Stimulated activated CD4-positive, alpha-beta T cell treated with anti-CD3 and anti-CD28 coated beads, TNF-alpha, amount 100 ng/mL, for 4 hours (primary cell): ENCODE measurements at places on chromosomes 16 and 17.

DNA sequence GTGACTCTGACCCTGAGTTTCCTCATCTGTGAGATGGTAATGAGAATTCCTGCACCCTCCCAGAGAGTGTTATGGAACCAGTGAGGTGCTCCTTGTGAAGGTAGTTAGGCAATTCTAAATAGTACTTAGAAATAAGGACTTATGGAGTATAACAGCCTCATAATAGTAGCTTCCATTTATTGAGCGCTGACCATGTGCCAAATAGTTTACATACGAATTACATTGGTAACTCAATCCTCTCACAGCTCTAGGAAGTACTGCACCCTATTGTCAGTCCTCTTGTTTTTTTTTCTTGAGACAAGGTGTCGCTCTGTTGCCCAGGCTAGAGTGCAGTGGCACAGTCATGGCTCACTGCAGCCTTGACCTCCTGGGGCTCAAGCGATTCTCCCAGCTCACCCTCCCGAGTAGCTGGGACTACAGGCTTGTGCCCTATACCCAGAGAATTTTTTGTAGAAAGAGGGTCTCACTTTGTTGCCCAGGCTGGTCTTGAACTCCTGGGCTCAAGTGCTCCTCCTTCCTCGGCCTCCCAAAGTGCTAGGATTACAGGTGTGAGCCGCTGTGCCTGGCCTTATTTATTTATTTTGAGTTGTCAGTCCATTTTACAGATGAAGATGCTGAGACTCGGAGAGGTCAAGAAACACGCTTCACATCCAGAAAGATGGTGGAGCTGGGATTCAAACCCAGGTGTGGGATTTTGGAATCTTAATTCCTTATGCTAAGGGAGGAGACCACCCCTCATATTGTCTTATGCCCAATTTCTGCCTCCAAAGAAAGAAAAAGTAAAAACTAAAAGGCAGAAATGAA lies 2.9 kb downstream of the TNS4 start:
- DNase-seq, result no peak

GRCh38 chr17:83080579-83080857 lies 1.1 kb downstream of the METRNL start:
- DNase-seq, result no peak

GRCh38 chr16:9943121-9943520 lies 239.1 kb downstream of the GRIN2A start:
- DNase-seq, result no peak

DNA sequence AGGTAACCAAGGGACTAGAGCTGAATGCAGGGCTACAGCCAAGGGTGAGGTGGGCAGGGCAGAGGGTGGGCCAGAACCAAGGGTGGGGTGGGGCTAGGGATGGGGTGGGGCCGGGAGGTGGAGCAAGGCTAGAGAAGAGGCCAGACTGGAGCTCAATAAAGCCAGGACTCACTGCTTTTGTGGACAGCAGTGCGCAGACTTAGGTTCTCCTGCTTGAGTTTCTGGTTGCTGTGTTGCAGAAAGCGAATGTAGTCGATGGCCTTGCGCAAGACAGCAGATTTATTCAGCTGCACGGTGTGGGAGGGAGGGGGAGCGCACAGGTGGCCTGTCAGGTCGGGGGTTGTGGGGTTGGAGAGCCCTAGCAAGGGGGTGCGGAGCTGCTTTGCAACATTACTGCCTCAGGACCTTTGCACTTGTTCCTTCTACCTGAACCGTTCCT lies 18.7 kb downstream of the SREBF1 start:
- DNase-seq, result no peak

DNA sequence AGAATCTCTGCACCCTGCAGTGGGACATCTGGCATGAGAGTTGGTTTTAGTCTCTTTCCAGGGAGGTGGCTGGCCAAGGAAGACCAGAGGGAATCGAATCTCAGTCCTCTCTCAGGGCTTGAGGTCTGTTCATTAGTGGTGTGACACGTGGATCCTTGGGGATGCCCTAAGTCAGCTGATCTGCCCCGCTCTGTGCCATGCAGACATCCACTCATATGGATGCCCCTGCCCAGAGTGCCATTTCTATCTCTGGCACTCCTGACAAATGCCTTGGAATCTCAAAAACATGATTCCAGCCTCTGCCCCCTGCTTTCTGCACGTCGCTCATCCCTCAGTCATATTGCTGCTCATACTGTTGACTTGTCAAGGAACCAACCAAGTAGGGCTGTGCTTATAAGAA lies 38.8 kb downstream of the WSCD1 start:
- no peak for DNase-seq

DNA sequence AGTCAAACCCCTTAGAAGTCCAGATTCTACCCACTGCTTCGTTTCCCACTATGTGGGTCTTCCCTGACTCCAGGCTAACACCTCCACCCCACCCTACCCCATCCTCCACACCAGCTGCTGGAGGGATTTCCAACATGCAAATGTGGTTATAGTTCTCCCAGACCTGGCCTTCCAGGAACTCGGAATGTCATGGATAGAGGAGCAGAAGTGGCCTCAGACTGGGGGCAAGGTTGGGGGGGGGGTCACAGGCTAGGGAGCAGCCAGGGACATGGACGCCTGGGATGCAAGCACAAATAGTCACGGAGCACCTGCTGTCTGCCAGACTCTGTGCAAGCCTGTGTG lies 2.0 kb downstream of the CAMKK1 start:
- no peak for DNase-seq

DNA sequence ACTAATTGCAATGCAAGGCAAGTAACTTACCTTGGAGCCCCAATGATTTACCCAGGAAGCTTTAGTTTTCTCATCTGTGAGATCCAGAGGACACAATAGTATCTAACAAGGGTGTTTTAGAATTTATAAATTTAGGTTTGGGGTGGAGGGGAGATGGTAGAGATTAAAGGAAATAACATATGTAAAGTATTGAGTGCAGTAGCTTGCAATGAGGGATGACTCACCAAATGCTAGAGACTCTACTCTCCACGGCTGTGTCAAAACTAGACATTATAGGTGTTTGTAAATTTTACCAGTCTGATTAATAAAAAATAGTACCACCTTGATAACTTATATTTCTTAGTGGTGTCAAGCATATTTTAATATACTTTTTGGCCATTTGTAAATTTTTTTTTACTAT lies 3.7 kb upstream of the ABCA9 start:
- no peak for DNase-seq

DNA sequence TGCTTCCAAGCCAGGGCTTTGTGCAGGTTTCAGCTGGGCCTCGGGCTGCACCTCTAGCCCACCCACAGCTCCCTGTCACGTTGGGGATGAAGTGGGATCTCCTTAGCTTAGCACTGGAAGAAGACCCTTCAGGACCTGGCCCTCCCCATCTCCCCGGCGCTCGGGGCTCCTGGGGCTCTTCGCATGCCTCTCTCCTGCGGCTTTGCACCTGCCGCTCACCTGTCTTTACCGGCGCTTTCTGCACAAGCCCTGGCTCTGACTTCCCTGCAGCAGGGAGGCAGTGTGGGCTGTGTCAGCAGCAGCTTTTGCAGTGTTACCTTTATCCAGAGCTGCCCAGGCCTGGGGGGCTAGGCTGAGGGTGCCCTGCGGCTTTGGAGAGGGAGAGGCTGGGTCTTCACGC lies 52.3 kb downstream of the NT5M start:
- no peak for DNase-seq

- no peak for DNase-seq
Observed at GRCh38 chr16:1371054-1371978, 19.6 kb downstream of the GNPTG start.

DNA sequence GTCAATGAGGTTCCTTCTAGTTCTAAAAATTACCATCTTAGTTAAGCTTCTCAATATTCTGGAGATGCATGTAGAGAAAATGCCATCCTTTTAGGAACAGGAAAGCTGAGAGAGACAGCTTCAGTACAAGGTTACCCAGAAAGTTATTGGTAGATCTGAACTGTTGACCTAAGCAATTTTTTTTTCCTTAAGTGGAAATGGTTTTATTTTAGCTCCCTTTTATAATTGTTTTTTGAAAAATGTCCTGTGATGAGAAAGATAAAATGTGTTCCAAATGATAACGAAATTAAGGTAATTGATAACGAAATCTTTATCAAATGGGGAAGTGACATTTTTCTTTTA lies 8.2 kb downstream of the PSMD7 start:
- no peak for DNase-seq

DNA sequence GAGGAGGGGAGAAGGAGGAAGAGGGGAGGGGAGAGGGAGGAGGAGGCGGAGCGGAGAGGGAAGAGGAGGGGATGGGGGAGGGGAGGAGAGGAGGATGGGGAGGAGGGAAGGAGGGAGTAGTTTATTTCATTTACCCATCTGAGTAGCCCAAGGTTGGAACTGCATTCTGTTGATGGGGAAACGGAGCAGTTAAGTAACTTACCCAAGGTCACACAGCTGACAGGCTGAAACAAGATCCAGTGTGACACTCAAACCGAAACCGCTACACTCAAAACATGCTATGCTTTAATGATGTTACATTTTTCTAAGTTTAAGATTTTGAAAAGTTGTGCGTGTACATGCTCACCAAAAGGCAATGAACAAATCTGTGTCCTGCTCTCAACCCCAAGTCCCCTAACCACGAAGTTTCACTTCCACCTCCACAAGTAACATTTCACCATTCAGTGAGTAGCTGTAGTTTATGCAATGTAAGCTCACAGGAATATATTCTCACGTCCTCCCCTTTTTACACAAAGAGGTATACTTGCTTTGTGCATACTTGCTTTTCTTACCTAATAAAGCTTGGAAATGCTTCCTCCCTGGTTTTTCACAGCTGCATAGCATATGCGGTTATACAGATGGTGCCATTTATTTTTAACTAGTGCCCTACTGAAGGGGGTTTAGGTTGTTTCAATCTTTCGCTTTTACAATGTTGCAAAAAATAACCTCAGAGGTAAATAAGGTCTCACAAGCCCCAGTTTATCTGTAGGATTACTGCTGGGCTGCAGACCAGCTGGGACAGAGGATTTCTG lies 275.3 kb downstream of the PARN start:
- no peak for DNase-seq
